Activated T-helper 17 cell treated with anti-CD3 and anti-CD28 coated beads, Interleukin-2, amount 50 U/mL, for 72 hours (primary cell): ENCODE measurements at places on chromosomes 11 and 22. TPM values are rescaled to one million over a fixed set of nuclear protein-coding genes. Genes with fewer than 3 reads are reported as not detected.
A peak's percentile ranks its signal among the peaks of the same experiment; 100 is the strongest.

CNIH2 gene
- 3.9 TPM for total RNA-seq

CRACR2B gene
- total RNA-seq, result 1.9 TPM

OR6T1 gene
- total RNA-seq, result not detected

TMPRSS6 gene
- total RNA-seq, result 86.6 TPM

APBB1 gene
- 62.5 TPM for total RNA-seq

NAP1L4 gene
- 301 TPM for total RNA-seq

OR52A1 gene
- not detected for total RNA-seq

LUZP2 gene
- total RNA-seq, result not detected

NLRP14 gene
- not detected for total RNA-seq

C11orf91 gene
- total RNA-seq, result not detected

OR5A1 gene
- not detected for total RNA-seq

ELFN2 gene
- total RNA-seq, result 0.24 TPM

OR4A16 gene
- total RNA-seq, result not detected

PEX16 gene
- 27.9 TPM for total RNA-seq

DBX1 gene
- total RNA-seq, result not detected

VSTM5 gene
- not detected for total RNA-seq

CDC42BPG gene
- total RNA-seq, result 0.71 TPM

DNA sequence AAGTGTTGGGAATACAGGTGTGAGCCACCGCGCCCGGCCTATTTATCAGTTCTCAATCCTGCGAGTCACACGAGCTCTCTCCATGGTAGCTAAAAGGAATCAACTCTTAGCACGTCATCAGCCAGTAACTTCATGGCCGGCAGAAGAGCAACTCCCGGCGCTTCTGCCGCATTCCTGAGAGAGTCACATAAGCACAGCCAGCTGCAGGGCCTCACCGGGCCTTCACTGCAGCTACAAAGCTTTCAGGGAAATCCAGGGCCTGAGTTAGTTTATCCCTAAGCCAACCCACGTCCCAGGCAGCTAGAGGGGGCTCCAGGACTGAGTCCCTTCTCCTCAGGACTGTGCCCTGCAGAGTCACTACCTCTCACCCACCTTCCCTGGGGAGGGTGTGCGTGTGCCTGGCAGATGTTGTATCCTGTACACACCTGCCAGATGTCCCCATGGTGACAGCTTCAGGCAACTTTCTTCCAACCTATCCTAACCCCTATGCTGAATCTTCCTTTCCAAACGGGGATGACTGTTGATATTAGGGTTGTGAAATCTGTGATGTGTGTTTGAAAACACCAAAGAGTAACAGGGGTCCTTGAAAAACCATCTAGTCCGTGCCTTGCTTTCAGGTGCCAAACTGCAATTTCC, 45.9 kb upstream of the ARFGAP3 start:
- no peaks in the 10 kb centered on the region for H3K27me3 ChIP-seq
- H3K4me1 ChIP-seq, result no peaks in the 10 kb centered on the region
- no peaks in the 10 kb centered on the region for H3K36me3 ChIP-seq
- no peak overlapping the region for H3K4me3 ChIP-seq
- ATAC-seq, result no peak
- H3K27ac ChIP-seq, result peak overlapping the region; percentile 15

GRCh38 chr11:58446294-58446693, 4.3 kb upstream of the OR5B12 start:
- no peak for ATAC-seq
- no peak overlapping the region for H3K4me3 ChIP-seq
- no peaks in the 10 kb centered on the region for H3K36me3 ChIP-seq
- no peak overlapping the region for H3K27ac ChIP-seq

DNA sequence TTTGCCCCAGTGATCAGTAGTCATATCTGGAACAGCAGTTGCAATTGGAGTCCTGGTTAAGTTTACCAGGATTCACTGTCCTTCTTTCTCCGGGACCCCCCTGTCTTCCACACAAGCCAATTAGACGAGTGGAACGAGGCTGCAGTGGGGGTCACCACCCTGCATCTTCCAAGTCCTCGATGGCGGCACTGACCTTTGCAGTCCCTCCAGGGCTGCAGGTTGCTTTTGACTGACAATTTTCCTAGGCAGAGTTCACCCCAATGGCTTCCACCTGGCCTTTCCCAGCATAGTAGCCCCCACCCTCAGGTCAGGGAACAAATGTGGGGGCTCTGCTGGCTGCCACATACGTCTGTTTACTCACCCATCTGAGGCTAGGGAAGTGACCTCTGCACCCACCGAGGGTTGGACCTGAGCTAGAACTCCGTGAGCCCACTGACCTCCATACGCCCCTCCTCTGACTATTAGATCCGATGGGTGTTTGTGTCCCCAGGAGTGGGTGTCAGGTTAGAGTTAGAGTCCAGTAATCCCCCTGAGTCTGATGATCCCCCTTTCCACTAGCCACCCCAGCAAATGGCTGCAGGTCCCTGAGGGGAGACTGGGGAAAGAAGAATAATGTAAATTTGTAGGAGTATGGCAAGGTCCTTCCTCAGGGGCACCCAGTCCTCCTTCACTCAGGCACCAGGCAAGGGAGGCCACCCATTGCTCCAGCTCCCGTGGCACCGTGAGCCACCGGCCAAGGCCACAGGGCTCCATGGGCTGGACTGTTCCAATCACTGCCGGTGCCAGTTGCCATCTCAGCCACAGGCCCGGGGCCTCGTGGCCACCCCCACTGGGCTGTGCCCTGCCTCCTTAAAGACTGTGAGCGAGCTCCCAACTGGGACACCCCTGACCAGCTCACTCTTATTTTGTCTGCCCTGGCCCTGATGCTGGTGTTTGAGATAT, 5.5 kb downstream of the C11orf21 start:
- no peak overlapping the region for H3K4me3 ChIP-seq
- no peaks in the 10 kb centered on the region for H3K36me3 ChIP-seq
- H3K4me1 ChIP-seq, result peaks cover 10% of the 10 kb centered on the region
- ATAC-seq, result no peak

GRCh38 chr11:76246271-76246933, 40.1 kb upstream of the WNT11 start:
- H3K27ac ChIP-seq, result no peak overlapping the region
- no peaks in the 10 kb centered on the region for H3K4me1 ChIP-seq
- H3K36me3 ChIP-seq, result no peaks in the 10 kb centered on the region

GRCh38 chr11:111454561-111455192, 57.5 kb downstream of the BTG4 start:
- no peaks in the 10 kb centered on the region for H3K4me1 ChIP-seq
- no peak overlapping the region for H3K4me3 ChIP-seq
- peaks cover 12% of the 10 kb centered on the region for H3K27me3 ChIP-seq

DNA sequence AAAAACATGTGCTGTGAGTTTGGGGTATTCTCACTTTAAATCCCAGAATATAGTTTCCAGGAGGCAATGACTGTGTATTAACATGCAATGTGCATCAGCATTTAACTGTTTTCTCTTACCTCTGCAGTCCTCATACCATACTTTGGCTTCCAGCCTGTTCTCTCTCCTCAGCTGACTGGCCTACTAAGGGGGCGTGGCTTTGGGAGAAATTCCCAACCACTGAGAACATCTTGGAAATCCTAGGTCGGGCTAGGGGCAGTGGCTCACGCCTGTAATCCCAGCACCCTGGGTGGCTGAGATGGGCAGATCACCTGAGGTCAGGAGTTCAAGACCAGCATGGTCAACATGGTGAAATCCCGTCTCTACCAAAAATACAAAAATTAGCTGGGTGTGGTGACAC, 13.5 kb upstream of the ZC3H12C start:
- H3K27ac ChIP-seq, result no peak overlapping the region
- no peaks in the 10 kb centered on the region for H3K4me1 ChIP-seq

DNA sequence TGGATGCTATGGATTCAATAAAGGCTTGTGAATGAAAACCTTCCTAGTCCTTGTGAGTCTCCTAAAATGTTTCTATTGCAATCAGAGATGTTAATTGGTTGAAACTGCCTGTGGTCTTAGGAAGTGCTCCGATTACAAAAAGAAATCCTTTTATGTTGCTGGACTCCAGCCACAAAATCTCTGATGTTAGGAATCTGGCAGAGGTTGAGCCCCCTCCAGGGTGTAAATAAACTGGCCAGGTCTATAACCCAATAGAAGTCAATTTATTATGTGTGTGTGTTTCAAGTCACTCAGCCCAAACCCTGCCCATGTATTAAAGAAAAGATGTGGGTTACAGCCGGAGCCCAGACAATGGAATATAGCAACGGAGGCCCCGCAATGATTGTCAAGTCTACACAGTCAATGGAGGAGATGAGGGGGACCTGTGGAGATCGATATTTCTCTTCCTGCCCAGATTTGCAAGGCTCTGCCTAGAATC, 218.1 kb upstream of the SORL1-AS1 start:
- no peaks in the 10 kb centered on the region for H3K36me3 ChIP-seq
- no peaks in the 10 kb centered on the region for H3K27me3 ChIP-seq
- peaks cover 5% of the 10 kb centered on the region for H3K4me1 ChIP-seq
- no peak overlapping the region for H3K4me3 ChIP-seq
- no peak for ATAC-seq
- H3K27ac ChIP-seq, result no peak overlapping the region

- H3K4me1 ChIP-seq, result no peaks in the 10 kb centered on the region
- H3K36me3 ChIP-seq, result no peaks in the 10 kb centered on the region
- ATAC-seq, result no peak
- H3K4me3 ChIP-seq, result no peak overlapping the region
Observed at GRCh38 chr11:103892603-103893002, 143.8 kb upstream of the DDI1 start.

- no peak overlapping the region for H3K27ac ChIP-seq
- H3K4me3 ChIP-seq, result no peak overlapping the region
- no peak for ATAC-seq
- no peaks in the 10 kb centered on the region for H3K36me3 ChIP-seq
- peaks cover 4% of the 10 kb centered on the region for H3K4me1 ChIP-seq
Observed at GRCh38 chr22:39723463-39723862, 152.9 kb downstream of the CACNA1I start.

- no peaks in the 10 kb centered on the region for H3K4me1 ChIP-seq
- no peak for ATAC-seq
- H3K27ac ChIP-seq, result no peak overlapping the region
- peaks cover 32% of the 10 kb centered on the region for H3K27me3 ChIP-seq
- no peaks in the 10 kb centered on the region for H3K36me3 ChIP-seq
Observed at GRCh38 chr22:36726007-36726380, 22.4 kb upstream of the CACNG2 start.

DNA sequence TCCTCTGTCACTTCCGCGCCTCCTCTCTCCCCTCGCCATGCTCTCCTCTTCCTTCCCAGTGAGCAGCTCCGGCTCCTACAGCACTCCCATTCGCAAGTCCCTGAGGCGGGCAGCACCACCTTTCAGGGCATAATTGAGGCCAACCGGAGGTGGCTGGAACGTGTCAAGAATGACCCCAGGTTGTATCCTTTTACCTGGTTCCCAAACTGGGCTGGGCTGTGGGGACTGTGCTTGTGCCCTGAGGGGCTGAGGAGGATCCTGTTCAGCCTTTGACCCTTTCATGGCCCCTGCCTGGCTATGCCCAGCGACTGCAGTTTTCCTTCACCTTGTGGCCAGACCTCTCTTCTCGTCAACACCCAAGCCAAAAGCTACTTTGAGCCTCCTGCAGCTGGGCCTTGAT, 84.1 kb downstream of the CEP164 start:
- H3K4me3 ChIP-seq, result no peak overlapping the region
- H3K27me3 ChIP-seq, result no peaks in the 10 kb centered on the region
- ATAC-seq, result no peak
- no peaks in the 10 kb centered on the region for H3K4me1 ChIP-seq
- H3K27ac ChIP-seq, result no peak overlapping the region

DNA sequence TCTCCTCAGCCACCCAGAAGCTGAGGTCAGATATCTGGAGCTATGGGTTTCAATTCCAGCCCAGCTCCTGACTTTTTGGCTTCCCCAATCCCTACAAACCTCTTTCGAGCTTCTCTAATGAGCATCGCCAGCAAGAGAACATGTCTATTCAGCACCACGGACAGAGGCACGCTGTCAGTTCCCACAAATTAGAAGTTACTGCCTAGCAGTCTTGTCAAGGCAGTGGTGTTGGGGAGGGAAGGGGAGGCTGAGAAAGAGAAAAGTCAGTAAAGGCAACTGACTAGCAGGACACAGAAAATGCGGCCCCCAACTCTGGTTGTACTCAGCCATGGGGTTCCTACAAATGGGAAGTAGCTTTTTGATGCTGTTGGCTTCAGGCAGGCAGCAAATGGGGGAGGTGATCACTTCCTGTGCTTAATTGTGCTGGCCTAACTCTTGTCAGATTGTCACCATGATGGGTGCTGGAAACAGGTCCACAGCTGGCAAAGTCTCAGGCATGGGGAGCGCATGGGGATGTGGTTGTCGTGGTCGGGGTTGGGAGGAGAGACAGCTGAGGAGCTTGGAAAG, 205.9 kb downstream of the ST3GAL4 start:
- peaks cover 11% of the 10 kb centered on the region for H3K27me3 ChIP-seq
- no peaks in the 10 kb centered on the region for H3K36me3 ChIP-seq
- H3K27ac ChIP-seq, result no peak overlapping the region
- ATAC-seq, result no peak

DNA sequence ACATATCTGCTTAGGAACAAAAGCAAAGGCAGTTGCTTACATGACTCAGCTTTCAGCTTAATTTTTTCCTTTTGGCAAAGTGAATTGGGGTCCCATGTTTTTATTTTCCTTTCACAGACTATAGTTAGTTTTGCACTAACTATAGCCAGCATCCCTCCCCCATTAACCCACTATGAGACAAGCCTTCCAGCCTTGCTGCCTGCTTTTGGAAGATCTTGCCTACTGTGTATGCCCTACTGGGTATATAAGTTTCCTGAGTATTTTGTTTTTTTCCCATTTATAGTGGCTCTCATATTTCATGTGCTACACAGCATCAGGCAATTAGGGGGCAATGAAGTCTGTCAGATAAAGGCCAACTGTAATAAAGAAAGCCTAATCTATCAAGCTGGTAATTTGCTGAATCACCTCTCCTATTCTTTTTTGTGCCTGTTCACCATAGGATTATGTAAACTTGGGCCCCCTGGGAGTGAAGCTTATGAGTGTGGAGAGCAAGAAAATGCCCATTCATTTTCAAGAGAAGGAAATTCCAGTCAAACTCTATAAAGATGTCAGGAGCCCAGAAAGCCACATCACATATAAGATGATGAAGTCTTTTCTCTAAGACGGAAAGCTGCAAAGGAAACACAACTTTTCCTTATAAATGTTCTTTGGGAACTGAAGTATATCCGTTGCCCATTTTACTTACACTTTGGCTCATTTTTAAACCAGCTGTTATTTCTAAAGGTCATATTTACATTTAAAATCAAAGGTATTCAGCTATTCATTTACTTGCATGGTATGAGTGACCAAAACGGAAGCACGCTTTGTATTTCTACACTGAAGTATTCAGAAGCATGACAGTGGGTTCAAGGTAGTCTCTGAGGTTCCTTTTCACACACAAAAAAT, 64.0 kb downstream of the CCDC83 start:
- H3K36me3 ChIP-seq, result no peaks in the 10 kb centered on the region
- H3K27me3 ChIP-seq, result peaks cover 7% of the 10 kb centered on the region
- no peak for ATAC-seq
- no peak overlapping the region for H3K27ac ChIP-seq

GRCh38 chr22:40200795-40201530, 23.2 kb downstream of the TNRC6B start:
- no peak overlapping the region for H3K4me3 ChIP-seq
- H3K27me3 ChIP-seq, result no peaks in the 10 kb centered on the region
- H3K4me1 ChIP-seq, result peaks cover 42% of the 10 kb centered on the region
- no peak for ATAC-seq
- H3K36me3 ChIP-seq, result peaks cover 12% of the 10 kb centered on the region

GRCh38 chr22:18103527-18104269, 6.9 kb upstream of the TUBA8 start:
- peaks cover 46% of the 10 kb centered on the region for H3K4me1 ChIP-seq
- H3K36me3 ChIP-seq, result peaks cover 60% of the 10 kb centered on the region
- peak overlapping the region; percentile 95 for H3K27ac ChIP-seq
- peak overlapping the region; percentile 63 for H3K4me3 ChIP-seq
